Central memory CD4-positive, alpha-beta T cell (primary cell): ENCODE measurements at places on chromosomes 3 and 15.

DNA sequence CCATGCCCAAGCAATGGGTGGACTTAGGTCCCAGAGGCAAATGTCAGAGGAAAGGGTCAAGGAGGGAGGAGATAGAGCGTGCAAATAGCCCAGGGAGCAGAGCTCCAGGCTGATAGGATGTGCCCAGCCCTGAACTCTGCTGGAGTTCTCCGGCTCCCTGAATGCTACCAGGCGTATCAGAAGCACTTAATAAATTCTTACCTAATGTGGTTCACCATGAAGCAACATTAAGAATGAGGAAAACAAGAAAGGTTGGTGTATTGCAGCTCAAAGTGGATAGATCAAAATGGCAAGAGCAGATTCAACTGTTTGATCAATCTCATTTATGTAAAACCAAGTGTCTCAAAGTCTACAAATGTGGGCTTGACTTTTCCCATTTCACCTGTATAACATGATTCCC lies 38.3 kb downstream of the PXYLP1 start:
- no peak for DNase-seq

DNA sequence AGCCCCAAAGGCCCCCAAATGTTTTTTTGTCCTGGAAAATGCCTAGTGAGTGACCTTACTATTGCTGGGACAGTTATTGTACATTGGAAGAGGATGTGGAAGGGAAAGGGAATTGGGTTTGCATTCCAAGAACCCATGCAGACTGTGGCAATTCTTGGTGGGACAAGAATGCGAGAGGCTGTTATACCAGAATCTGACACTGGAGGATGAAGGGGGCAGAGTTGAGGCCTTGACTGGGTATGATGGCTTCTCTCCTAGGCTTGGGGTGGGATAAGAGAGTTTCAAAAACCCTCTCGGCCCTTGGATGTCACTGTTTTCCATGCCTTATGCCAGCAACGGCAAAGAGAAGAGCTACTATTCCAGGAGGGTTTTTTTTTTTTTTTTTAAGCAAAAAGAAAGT lies 25.3 kb downstream of the IL16 start:
- DNase-seq: no peak

DNA sequence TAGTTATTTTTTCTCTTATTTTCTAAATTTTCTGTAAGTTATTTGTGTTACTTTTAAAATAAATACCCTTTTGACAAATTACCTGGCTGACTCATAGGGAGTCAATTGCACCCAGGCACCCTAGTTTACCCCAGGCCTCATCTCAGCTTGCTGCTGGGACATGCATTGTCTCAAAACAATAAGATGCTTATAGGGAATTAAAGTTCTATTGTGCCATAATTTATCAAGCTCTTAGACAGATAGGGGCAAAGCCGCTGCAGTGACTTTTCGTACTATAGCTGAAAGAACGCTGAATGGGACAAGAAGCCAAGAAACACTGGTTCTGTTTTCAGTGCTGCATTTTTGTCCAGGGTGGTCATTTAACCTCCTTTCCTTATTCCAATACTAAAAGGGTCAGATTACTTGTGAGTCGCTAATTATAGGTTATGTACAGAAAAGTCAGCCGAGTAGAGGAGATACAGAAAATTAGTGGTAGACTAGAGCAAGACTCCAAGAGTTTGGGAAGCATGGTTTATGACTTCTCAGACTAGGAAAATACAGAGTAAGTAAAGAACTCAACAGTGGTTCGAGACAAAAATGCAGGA lies 50.3 kb downstream of the EXD1 start:
- no peak for DNase-seq

DNA sequence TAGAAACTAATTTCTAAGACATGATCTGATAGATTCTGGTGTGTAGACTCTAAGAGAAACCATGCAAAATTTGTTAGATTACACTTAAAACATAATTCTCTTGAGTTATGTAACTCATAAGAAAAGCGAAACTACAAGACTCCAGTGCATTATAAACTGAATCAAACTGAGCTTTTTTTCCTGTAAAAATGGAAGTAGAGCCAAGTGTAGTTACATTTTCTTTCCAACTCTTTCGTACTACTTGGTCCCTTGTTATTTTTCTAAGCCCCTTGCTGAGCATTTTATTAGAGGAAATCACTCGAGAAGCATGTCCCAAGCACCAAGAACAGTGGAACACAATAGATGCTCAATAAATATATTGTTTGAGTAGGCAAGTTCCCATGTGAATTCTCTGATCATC lies 130.2 kb downstream of the GADL1 start:
- DNase-seq: no peak

DNA sequence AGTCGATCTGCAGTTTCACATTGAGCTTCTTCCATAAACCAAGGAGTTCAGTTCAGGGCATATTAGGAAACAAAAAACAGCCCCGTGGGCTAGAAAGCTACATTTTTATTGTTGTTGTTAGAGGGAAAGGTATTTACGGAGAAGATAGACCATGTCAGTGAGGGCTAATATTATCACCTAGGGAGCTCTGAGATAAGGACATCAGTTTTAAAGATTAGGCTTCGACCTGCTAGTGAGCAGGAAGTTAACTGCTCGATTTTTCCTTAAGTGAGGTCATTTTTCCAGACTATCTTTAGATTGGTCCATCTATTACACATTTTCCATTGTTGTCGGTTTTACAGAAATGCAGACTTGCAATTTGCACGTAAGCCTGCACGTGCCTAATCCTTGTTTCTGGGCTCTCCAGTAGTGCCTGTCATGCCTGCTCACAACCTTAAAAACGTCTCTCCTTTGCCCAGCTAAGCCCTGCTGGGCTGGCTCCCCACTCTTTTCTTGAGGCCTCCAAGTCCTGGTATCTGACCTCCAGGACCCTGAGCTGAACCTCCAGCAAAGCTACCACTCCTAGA lies 72.6 kb downstream of the MTHFS start:
- no peak for DNase-seq

- DNase-seq: no peak
Measured at GRCh38 chr3:136699271-136699828, 52.8 kb downstream of the STAG1 start.

- DNase-seq: no peak
Measured at GRCh38 chr3:35832140-35832571, 192.8 kb downstream of the ARPP21 start.

DNA sequence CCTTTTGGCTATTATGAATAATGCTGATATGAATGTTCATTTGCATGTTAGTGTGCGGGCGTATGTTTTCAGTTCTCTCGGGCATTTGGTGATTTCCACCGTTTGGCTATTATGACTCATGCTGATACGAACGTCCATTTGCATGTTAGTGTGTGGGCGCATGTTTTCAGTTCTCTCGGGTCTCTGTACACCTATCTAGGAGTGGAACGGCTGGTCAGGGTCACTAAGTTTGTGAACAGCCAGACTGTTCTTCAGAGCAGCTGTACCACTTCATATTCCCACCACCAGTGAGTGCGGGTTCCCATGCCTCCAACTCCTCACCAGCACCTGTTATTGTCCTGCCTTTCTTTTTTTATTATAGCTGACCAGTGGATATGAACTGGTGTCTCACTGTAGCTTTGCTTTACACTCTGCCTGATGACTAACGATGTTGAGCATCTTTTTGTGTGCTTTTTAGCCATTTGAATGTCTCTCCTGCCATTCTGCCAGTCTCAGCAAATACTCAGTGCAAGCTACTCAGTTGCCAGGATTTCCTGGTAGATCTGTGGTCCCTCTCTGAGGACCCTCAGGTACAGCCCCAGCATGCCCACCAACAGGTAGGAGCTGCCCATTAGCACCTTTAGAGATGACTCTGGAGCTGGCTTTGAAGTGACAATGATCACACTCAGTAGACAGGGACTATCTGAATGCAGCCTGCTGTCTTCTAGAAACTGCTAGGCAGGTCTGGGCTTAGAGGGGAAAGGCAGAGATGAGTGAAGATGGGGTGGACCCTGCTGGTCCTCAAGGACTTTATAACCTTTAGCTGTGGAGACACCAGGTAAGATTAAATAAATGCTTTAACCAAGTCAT lies 141.1 kb downstream of the XXYLT1 start:
- DNase-seq: no peak

DNA sequence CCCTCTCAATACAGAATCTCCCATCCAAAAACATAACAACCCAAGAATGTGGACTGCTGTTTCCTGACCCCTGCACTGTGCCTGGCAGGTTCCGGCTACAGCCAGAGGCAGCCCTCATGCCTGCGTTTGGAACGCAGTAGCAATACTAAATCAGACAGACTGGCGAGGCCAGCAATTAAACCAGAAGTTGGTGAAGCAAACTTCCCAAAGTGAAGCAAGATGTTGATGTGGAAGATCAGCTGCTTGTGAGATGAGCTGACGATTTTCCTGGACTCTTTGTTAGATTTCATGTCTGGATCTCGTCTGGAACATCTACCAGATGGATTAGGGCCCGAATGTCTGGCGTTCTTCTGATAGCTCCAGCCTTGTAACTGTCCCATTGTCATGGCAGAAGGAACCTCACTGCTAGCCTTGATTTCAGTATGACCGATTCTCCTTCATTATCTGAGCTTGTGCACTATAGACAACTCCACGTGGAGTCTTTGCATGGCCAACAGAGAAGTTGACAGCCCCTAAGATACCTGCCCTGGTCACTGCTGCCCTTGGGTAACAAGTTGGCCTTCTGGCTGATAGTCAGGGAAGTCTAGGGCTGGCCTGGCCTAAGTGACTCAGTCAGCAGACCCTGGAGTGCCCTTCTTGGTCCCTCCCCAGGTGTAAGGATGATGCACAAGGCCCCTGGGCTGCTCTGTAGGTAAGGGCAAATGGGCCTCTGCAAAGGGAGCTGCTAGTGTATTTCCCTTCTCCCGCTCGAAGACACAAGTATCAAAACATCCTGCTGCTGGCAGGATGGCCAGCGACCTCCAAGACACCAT lies 126.5 kb downstream of the ADAMTS17 start:
- no peak for DNase-seq

DNA sequence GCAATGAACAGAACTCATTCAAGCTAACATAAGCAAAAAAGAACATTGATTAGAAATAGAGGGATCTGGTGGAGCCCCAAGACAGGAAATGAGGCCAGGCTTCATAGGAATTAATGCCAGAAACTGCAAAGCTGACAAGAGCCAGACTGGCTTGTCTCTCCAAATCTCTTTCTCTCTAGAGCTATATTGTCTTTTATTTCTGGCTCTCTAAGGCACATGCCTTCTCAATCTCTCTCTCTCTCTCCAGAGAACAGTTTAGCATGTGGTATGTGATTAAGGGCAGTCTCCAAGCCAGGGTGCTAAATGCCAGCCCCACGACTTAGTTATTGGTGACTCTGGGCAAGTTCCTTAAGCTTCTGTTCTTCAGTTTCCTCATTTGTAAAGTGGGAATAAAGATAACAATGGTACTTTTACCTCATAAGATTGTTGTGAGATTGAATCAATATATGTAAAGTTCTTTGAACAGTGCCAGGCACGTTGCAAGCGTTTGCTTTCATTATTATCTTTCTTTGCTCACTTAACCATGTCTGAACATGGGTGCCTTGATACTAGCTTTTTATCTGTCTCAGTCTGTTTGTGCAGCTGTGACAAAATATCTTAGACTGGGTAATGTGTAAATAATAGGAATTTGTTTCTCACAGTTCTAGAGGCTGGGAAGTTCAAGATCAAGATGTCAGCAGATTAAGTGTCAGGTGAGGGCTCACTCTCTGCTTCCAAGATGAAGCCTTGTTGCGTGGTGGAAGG lies 123.2 kb downstream of the BDH1 start:
- no peak for DNase-seq

DNA sequence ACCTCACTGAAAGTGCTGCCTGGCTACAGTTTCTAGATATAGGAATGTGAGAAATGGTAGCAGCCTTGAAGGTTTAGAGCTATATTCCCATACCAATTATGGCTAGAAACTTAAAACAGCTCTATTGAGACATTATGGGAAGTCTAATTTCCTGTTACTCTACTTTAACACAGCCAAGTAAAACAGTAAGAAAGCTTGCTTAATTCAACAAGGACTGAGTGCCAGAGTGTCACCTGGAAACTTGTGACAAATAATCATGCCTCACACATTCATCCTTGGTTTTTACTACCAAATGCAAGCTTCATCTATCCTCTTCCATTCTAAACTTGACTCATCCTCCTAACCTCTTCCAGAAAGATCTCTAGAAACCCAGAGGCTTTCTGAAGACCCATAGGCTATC lies 41.7 kb downstream of the UBE3A start:
- DNase-seq: no peak

DNA sequence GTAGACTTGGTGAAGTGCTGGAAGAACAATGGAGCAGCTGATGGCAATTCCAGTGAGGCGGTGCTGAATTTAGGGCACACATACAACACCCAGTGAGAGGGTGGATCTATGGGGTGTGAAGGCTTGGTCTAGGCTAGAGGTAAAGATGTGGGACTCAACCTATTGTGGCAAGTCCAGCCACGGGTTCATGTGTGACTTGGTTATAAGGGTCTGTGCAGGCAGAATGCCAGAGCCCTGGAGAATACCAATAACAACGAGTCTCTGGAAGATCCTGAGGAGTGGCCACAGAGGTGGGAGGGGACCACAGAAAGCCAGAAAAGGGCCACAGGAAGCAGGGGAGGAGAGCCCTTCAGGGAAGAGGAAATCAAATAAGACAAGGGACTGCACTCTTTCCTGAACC lies 55.0 kb downstream of the VGLL4 start:
- no peak for DNase-seq

DNA sequence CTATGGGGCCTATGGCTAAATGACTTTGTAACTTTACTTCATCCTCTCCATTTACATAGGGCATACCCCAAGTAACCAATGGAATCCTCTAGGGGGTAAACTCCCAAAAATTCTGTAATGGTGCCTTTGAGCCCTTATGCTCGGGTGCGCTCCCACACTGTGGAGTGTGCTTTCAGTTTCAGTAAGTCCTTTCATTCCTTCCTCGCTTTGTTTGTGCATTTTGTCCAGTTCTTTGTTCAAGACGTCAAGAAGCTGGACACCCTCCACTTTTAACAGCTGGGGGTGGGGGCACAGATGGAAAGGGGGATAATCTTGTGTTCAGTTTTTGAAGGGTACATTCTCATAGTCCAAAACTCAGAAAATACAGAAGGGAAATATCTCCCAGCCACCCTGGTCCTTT lies 84.4 kb upstream of the C2CD4B start:
- DNase-seq: no peak

DNA sequence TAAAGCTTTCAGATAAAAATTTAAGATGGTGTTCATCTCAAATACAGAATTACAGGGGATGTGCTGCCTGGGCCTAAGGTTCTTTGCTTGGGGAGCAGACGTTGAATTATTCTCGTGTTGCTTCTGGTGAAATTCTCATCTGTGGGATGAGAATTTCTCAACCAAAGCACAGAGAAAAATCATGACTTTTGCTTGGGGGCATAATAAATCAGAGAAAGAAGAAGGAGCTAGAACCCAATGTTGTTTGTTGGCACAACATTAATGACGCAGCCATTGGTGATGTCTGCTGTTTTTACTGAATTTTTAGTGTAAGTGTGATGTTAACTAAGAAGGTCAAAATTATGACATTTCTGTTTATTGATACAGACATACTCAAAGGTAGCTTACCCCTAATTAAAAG lies 35.7 kb downstream of the P3H2 start:
- no peak for DNase-seq

GRCh38 chr3:127299276-127299675 lies 11.4 kb upstream of the PRR20G start:
- no peak for DNase-seq

GRCh38 chr15:67380921-67381320 lies 126.3 kb downstream of the IQCH start:
- DNase-seq: no peak
